ENCODE measurements at places on chromosomes 11 and 22.

DNA sequence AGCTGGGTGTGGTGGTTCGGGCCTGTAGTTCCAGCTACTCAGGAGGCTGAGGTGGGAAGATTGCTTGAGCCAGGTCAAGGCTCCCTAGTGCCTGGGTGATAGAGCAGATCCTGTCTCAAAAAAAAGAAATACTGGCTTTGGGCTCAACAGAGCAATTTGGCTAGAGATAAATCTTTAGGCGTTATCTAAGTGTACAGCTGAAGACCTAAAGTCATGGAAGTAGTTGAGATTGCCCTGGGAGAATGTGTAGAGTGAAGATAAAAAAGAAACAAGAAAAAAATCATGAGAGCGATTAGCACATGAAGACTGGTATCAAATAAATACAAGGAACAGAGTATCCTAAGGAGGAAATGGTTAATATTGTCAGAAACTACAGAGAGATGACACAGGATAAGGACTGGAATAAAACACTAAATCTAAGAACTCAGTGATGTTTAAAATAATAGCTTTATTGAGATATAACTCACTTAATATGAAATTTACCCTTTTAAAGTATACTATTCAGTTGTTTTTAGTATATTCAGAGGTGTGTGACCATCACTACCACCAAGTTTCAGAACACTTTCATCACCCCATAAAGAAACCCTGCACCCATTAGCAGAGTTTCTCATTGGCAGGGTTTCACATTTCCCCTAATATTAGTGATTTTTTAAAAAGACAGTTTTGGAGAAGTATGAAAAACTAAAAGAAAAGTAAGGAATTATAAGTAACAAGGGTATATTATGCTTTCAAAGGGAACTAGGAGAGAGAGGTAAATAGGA lies 20.7 kb downstream of the PIK3C2A start:
- H3K4me3 ChIP-seq, result no peak overlapping the region
- no peaks in the 10 kb centered on the region for H3K27me3 ChIP-seq
- H3K36me3 ChIP-seq, result peaks cover 18% of the 10 kb centered on the region
- ATAC-seq, result no peak

- H3K4me3 ChIP-seq, result no peak overlapping the region
- no peak for ATAC-seq
- H3K36me3 ChIP-seq, result peaks cover 62% of the 10 kb centered on the region
- peaks cover 48% of the 10 kb centered on the region for H3K27me3 ChIP-seq
- H3K4me1 ChIP-seq, result peaks cover 24% of the 10 kb centered on the region
- no peak overlapping the region for H3K27ac ChIP-seq
These were observed 13.1 kb downstream of the LRRC32 start for GRCh38 chr11:76657187-76658170.

- no peaks in the 10 kb centered on the region for H3K36me3 ChIP-seq
- no peak for ATAC-seq
- no peak overlapping the region for H3K4me3 ChIP-seq
- H3K4me1 ChIP-seq, result no peaks in the 10 kb centered on the region
- no peaks in the 10 kb centered on the region for H3K27me3 ChIP-seq
These were observed 100.4 kb upstream of the DDI1 start for GRCh38 chr11:103936059-103936458.

- H3K4me3 ChIP-seq, result no peak overlapping the region
- no peak overlapping the region for H3K27ac ChIP-seq
- H3K36me3 ChIP-seq, result no peaks in the 10 kb centered on the region
- peaks cover 17% of the 10 kb centered on the region for H3K27me3 ChIP-seq
- peaks cover 11% of the 10 kb centered on the region for H3K4me1 ChIP-seq
These were observed 52.3 kb downstream of the ZNRF3 start for GRCh38 chr22:28935713-28936112.

GRCh38 chr22:34278121-34278520 lies 357.8 kb upstream of the LARGE1 start:
- H3K27me3 ChIP-seq, result no peaks in the 10 kb centered on the region
- ATAC-seq, result no peak
- H3K4me3 ChIP-seq, result no peak overlapping the region
- H3K36me3 ChIP-seq, result no peaks in the 10 kb centered on the region
- H3K27ac ChIP-seq, result no peak overlapping the region

Data from stimulated activated memory B cell treated with anti-CD40 and anti-IgM and Interleukin-4, amounts not matched to agents 10 μg/mL and 1 μg/mL and 100 μg/mL, for 72 hours (primary cell).